ENCODE measurements at places on chromosomes 3 and 15.
A peak's percentile ranks its signal among the peaks of the same experiment; 100 is the strongest.

GRCh38 chr15:42939841-42940240 is 19.3 kb upstream of the TTBK2 start:
- DNase-seq: no peak

GRCh38 chr3:39468108-39468436 is 592 bp downstream of the MOBP start:
- no peak for DNase-seq

GRCh38 chr3:12574131-12574530 is 17.2 kb downstream of the MKRN2 start:
- DNase-seq: no peak

GRCh38 chr3:10927551-10927950 is 65.0 kb upstream of the SLC6A1 start:
- DNase-seq: no peak

GRCh38 chr3:43855674-43856299 is 165.0 kb downstream of the ABHD5 start:
- DNase-seq: peak; percentile 84

DNA sequence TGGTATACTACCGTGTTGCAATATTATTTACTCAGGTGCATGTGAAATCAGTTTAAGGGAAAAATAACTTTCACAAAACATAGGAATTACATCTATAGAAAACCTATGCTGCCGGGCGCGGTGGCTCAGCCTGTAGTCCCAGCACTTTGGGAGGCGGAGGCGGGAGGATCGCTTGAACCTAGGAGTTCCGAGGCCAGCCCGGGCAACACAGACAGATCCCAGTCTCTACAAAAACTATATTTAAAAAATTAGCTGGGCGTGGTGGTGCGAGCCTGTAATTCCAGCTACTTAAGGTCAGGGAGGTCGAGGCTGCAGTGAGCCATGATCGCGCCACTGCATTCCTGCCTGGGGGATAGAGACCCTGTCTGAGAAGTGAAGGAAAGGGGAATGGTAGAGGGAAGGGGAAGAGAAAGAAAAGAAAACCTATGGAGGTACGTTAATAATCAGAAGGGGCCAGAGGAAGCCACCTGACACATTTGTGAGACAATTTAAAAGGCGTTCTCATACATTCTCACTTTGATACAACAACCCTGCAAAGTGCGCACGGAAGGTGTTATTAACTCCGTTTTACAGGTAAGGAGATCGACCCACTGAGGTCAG is 456 bp upstream of the TMEM62 start:
- DNase-seq: peak; percentile 28

DNA sequence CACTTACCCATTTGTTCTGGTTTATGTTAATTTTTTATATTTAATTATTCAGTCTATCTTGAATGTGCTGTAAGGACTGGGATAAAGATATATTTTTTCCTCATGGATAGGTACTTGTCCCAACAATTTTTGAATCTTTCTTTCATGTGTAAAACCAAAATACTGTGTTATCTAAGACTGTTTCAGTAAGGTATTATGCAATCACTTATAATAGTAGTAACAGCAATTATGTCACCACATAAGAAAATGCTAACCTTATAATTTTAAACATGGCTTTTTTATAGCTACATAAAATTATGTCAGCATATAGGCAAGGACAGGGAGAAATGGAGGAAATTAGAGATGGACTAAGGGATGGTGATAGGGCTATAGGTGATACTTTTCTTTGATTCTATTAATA is 2.9 kb upstream of the CTDSPL start:
- DNase-seq: no peak

DNA sequence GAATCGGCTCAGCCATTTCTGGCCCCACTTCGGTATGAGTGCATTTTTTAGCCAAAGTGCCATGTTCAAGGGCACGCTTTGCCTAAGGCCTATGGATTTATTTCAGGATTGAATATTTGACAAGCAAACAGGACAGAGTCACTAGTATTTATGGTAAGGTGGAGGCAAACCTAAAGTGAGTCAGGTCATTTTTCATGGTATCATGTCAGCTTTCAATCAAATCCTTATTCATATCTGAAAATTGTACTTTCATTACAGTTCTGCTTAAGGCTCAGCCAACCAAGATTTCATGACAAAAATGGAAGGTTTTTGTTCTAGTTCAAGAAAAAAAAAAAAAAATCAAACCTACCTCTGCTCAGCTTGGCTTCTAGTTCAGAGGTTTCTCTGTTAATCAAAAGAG is 30.5 kb upstream of the ICE2 start:
- DNase-seq: no peak

DNA sequence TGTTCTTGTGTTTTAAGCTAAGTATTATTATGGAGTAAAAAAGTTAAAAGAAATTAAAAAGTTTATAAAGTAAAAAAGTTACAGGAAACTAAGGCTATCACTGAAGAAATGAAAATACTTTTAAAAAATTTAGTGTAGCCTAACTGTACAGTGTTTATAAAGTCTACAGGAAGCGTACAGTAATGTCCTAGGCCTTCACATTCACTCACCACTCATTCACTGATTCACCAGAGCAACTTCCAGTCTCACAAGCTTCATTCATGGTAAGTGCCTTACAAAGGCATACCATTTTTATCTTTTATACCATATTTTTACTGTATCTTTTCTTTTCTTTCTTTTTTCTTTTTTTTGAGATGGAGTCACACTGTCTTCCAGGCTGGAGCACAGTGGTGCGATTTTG is 40.7 kb upstream of the SCN5A start:
- DNase-seq: no peak

Measured in hematopoietic multipotent progenitor cell treated with erythropoietin and hydrocortisone succinate and interleukin-3 and kit ligand, for 6 days (in vitro differentiated cells).